Cortex of kidney (tissue), 1 donor: ENCODE measurements at places on chromosomes 12 and 14.

- no peak for DNase-seq
Observed at GRCh38 chr14:96583569-96584041, 81.4 kb downstream of the PAPOLA start.

DNA sequence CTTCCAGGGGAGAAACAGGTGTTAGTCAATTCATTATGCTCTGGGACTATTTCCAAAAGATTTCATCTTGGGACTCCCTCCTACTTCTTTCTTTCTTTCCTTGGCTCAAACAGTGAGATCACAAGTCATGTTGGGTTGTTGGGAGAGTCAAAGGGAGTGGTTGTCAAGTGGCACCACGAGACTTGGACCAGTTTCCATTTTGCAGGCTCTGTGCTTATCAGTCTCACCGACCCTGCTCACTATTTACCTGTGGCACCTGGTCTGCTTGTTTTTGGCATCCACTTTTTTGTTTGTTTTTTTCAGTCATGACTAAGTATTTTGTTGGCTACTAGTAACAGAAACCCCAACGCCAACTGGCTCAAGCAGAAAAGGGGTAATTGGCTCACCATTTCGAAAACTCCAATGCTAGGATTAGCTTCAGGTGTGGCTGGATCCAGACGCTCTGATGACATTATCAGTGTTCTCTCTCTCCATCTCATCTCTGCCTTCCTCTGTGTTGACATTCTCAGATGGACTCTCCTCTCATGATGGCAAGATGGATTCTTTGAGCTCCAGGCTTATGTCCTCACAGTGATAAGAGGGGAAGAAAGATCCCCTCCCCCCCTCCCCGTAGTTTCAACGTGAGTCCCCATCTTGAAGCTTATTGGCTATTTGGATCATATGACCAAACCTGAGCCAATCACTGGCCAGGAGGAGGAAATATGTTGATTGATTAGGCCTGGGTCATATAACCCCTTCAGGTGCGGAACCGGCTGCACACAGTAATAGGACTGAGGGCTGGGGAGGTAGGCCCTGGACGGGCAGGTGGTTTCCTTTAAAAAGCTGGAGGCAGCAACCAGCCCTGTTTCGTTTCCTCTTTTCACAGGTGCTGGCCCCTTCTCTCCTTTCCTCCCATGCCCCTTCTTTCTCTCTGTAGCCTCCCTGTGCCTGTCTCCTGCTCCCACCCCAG is 84.2 kb downstream of the AACS start:
- DNase-seq, result no peak

GRCh38 chr12:89576572-89577220 is 50.8 kb upstream of the POC1B start:
- no peak for DNase-seq

GRCh38 chr12:21941506-21942376 is 515 bp upstream of the ABCC9 start:
- no peak for DNase-seq

GRCh38 chr14:58752771-58753201 is 115.0 kb downstream of the DACT1 start:
- DNase-seq, result no peak

DNA sequence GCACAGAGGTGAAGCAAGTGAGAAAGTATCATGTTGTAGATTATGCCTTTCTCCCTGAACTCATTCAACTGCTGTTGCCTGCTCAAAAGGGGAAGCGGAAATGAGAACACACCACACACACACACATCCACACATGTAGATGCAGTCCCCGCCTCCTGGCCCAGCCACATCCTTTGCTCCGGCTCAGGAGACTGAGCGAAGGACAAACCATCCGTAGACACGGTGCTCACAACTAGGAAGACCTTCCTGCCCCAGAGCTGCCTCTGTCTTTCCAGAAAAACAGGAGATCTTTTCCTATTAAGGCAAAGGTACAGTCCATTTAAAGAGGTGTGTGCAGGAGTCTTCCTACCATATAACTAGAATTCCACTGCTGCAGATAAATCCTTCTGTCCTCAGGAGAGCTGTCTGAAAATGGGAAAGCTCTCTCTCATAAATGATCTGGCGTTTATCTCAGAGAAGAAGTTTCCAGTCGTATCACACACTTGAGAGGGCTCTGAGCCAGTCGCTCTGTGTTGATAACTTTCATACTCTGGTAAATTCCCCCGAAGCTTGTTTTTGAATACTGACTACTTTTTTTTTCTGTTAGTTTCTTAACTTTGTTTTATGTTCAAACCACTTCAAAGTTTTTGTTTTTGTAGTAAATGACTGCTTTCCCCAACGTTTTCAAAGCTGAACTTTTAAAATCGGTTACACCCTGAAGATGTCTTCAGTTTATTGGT is at the start of gene TESPA1:
Gene TESPA1 (minus strand): TSS at position 105 of the 719 bp plus-strand sequence. CDS start 10,200 bp downstream, outside the sequence.
- DNase-seq, result no peak
